ENCODE measurements at places on chromosomes 7 and 10.

DNA sequence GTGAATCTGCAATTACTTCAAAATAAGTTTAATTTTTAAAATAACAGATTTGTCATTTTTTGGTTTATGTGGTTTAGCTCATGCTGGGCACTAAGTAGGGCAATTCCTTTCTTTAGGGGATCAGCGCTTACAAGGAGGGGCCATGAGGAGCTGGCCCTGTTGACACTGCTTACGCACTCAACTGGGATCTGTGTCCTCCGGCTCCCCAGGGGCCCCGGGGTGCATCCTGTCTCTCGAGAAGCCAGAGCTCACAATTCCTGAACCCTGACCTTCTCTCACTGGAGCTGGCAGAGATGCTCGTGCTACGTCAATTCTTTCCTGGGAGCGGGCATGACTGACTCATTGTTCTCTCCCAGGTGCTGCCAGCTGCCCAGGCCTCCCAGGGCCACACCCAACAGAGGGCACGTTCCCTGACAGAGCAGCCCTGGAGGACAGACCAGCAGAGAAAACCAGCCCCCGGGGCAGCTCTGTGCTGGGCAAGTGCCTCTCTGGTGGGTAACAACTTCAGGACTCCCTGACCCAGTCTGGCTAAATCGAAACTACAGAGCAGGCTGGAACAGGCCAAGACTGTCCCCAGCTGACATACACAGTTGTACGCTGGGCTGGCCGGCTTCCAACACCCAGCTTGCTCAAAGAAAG lies 36.8 kb downstream of the CTBP2 start:
- DNase-seq = no peak
- H3K4me1 ChIP-seq = peaks cover 46% of the 10 kb centered on the region
- H3K36me3 ChIP-seq = no peaks in the 10 kb centered on the region
- H3K27ac ChIP-seq = peak overlapping the region; percentile 84
- peak overlapping the region; percentile 19 for H3K4me3 ChIP-seq

DNA sequence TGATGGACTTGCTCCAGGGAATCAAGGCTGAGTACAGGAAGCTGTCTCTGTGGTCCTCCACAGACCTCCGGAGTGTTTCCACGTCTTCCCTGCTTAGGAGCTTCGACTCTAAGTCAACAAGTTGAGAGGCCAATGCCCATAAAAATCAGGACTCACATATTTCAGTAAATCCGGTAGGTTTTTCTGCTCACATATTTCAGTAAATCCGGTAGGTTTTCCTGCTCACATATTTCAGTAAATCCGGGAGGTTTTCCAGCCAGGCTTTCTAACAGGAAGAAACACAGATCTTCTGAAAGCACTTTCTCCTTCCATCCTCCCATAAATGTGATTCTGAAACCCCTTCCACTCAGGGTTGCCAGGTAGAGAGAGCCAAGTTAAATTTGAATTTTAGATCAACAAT lies 340.1 kb upstream of the SHH start:
- no peak overlapping the region for H3K27ac ChIP-seq
- no peaks in the 10 kb centered on the region for H3K27me3 ChIP-seq
- no peak for DNase-seq
- no peaks in the 10 kb centered on the region for H3K36me3 ChIP-seq

DNA sequence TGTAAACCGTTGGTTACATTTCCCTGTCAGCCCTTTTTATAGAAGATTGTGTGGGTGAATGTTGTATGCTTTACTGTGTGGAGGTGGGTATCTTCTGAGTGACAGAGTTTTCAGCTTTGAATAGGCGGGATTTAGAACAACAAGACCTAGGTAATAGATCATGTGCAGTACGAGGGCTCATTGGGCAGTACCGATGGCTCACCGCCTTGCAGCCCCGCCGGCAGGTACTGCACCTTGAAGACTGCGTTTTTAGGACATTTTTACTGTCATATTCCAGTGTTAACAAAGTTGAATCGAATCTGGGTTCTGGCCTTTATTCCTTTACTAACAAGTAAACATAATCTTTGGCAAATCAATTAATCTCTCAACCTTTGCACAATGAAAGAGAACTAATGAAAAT lies 55.9 kb upstream of the NCF1 start:
- no peak overlapping the region for H3K4me3 ChIP-seq
- no peak overlapping the region for H3K27ac ChIP-seq
- no peak for DNase-seq
- H3K36me3 ChIP-seq = peaks cover 100% of the 10 kb centered on the region

- no peak overlapping the region for H3K4me3 ChIP-seq
- H3K27me3 ChIP-seq = no peaks in the 10 kb centered on the region
- no peaks in the 10 kb centered on the region for H3K36me3 ChIP-seq
- no peak for DNase-seq
- no peaks in the 10 kb centered on the region for H3K4me1 ChIP-seq
- H3K27ac ChIP-seq = no peak overlapping the region
Measured at GRCh38 chr7:50475340-50475739, 25.2 kb upstream of the FIGNL1 start.

- H3K27me3 ChIP-seq = no peaks in the 10 kb centered on the region
- no peak overlapping the region for H3K27ac ChIP-seq
- H3K4me1 ChIP-seq = peaks cover 9% of the 10 kb centered on the region
Measured at GRCh38 chr10:90872648-90873020, 860 bp downstream of the RPP30 start.

GRCh38 chr10:28429045-28429444 lies 103.9 kb upstream of the WAC start:
- no peaks in the 10 kb centered on the region for H3K27me3 ChIP-seq
- H3K4me1 ChIP-seq = peaks cover 5% of the 10 kb centered on the region
- no peaks in the 10 kb centered on the region for H3K36me3 ChIP-seq
- no peak for DNase-seq

DNA sequence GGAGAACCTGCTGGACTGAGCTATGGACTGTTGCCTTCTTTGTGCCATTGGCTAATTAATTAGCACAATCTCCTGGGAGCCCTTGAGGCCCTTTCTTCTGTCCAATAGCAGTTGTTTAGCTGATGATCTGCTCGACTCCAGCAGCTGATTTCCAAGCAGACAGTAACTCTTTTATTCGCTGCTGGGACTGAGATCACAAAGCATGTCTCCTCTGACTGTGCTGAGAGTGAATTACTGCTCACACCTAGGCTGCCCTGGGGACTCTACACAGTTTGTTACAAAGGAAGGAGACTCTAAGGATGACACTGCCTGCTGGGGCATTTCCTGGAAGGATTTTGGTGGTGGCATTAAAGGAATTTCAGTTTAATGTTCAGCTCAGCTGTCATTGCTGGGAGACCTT lies 31.4 kb downstream of the CASP7 start:
- no peak for DNase-seq
- no peak overlapping the region for H3K4me3 ChIP-seq
- no peak overlapping the region for H3K27ac ChIP-seq
- H3K4me1 ChIP-seq = no peaks in the 10 kb centered on the region
- H3K27me3 ChIP-seq = no peaks in the 10 kb centered on the region

Data from upper lobe of left lung (tissue), 6 donors.